Activated naive CD8-positive, alpha-beta T cell treated with anti-CD3 and anti-CD28 coated beads, Interleukin-2, amount 10 ng/mL, durations not matched to agents 7 days and 5 days (primary cell): ENCODE measurements at places on chromosomes 7 and 10. TPM values are rescaled to one million over a fixed set of nuclear protein-coding genes. Genes with fewer than 3 reads are reported as not detected.

The MEOX2 gene
- not detected for total RNA-seq

The SERPINE1 gene
- 0.44 TPM for total RNA-seq

The OR9A2 gene
- total RNA-seq: not detected

The SMO gene
- total RNA-seq: 0.20 TPM

The GIMAP1 gene
- total RNA-seq: 43.0 TPM

The CYP3A7 gene
- total RNA-seq: not detected

GRCh38 chr10:17768957-17769356 is 17.0 kb downstream of the TMEM236 start:
- no peak for DNase-seq

GRCh38 chr7:116525913-116526861 is 1.4 kb downstream of the CAV1 start:
- peak; percentile 82 for DNase-seq

DNA sequence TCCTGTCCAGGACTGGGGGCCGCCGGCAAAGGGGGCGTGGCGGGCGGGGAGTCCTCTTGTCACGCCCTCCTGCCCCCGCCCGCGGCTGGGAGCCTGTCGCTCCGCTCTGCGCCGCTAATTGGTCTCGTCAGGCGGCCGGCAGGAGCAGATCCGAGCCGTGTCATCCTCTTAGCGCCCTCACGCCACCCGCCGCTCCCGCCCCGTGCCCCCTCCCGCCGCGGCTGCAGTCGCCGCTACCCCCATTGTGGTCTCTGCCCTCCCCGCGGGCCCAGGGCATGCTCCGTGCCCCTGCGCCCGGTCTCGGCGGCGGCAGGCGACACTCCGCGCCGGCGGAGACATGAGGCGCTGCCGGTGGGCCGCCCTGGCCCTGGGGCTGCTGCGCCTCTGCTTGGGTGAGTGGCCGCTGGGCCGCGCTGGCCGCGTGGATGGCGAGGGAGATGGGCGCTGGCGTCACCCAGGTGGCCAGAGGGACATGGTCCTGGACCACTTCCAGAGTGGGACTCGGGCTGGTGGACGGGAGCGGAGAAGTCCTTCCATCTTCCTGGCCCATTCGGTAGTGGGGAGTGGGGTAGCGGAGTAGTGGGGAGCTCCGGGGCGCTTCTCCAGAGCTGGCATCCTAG is at the start of gene CDHR1:
TSS of gene CDHR1 (plus strand) at position 114 of the 620 bp plus-strand sequence. CDS start at position 338, 224 bp downstream.
- DNase-seq: peak; percentile 64

GRCh38 chr10:124739986-124740368 is 4.2 kb downstream of the FAM53B start:
- DNase-seq: no peak

DNA sequence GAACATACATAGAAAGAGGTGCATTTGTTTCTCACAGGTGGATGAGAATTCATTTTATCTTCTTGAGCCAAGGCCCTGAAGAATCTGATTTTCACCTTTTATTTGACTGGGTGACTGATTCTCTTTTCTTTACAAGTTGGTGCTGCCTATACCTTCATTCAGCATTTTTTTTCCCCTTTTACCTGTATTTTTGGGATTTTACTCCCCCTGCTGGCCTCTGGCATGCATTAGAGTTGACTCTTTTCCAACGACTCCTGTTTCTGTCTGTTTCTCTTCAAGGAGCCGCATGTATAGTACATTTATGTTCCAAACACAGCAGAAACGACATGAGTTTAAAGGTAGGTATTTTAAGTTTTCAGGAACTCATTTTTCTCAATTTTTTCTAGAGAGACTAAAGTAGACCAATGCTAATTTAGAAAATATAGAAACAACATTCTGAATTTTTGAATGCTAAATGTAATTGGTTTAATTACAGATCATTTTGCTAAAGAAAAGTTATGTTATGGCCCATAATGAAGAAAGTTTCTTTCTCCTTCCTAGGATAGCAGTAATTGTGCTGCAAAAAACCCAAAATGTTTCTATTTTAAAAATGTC is 149.8 kb upstream of the HDAC9 start:
- no peak for DNase-seq

GRCh38 chr10:9501944-9502343 is 1447.5 kb downstream of the GATA3 start:
- no peak for DNase-seq

DNA sequence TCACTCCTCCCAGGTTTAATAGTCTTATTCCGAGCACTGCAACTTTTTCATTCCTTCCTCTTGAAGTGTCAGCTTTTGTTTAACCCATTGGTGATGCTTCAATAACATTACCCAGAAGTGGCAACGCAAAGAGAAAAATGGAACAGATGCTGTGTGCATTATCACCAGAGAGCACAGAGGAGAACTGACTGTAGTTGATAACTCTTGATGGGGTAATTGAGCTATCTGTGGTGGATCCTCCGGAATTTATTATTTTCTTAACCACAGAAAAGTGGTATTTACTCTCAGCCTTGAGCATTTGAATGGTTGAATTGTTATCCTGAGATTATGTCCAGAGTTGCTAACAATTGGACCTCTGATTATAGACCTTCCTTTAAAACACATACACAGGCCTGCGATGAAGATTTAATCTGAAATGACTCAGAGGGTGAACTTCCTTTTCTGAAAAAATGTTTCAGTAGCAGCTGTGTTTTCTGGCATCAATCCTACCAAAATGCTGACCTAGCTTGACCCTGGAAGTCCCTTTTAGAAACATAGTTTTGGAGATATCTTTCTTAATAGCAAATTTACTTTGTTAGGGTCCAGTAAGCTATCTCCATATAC is 1584.4 kb upstream of the LRRTM3 start:
- no peak for DNase-seq

- DNase-seq: no peak
These were observed 31.5 kb downstream of the CREB3L2 start for GRCh38 chr7:137970253-137970975.

- DNase-seq: no peak
These were observed 1144.1 kb downstream of the GATA3 start for GRCh38 chr10:9198611-9199010.

DNA sequence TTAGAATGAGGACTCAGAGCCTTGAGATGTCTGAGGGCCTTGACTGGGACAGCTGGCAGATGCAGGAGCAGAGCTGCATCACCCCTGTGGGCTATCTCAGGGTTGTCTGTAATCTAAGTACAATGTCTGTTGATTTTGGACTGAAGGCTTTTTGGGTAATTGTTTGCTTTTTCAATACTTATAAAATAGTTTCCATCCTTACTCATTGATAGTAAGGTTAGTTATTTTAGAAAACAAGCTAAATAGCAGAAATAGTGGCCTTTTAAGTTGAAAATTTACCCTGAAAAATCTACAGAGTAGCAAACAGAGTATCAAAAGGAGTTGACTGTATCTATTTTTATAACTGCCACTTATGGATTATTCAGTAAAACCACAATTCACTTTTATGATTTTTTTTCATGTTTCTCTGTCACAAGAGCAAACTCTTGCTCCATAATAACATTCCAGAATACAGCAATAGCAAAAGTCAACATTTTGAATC is 179.7 kb downstream of the CFTR start:
- no peak for DNase-seq

GRCh38 chr10:108187408-108188012 is 1023.0 kb upstream of the SORCS1 start:
- no peak for DNase-seq

DNA sequence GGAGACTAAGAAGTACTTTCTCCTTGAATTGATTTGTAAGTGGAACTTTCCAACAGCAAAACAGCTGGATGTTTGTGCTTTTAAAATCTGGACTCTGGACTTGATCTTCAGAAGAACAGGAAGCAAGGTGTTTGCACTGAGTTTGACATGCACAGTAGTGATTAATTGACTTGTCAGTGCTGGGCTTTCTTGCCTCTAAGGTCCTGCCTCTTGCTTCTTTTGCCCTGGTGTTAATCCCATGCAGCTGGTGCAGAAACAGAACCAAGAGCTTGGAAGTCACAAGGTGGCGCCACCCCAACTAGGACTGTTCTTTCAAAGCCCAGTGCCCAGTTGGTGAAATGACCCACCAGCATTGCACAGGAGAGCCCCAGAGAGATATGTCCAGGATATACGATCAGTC is 66.8 kb upstream of the SEPHS1 start:
- DNase-seq: no peak

DNA sequence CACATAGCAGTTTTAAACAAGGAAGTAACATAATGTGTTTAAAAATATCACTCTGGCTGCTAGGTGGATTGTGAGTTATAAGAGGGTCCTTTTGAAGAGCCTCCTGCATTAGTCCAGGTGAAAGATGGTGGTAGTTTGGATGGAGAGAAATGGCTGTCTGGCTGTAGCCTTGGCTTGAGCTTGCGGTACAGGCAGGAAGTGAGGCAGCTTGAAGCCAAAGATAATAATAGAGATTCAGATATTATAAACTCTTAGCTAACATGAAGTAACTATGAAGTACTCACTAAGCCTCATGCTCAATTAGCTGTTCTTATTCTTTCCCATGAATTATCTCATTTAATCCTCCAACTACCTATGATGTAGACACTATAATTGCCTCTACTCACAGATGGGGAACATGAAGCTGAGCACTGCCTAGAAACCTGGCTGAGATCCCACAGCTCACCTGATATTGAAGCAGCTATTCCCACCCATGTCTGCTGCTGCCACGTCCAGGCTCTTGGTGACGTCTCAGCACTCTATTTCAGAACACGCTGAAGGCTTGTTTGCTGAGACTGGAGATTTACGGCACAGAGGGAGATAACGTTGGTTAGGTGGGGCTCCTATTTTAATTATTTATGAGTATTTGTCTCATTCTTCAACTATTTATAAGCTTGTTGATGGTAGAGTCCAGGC is 10.4 kb downstream of the C10orf120 start:
- no peak for DNase-seq

DNA sequence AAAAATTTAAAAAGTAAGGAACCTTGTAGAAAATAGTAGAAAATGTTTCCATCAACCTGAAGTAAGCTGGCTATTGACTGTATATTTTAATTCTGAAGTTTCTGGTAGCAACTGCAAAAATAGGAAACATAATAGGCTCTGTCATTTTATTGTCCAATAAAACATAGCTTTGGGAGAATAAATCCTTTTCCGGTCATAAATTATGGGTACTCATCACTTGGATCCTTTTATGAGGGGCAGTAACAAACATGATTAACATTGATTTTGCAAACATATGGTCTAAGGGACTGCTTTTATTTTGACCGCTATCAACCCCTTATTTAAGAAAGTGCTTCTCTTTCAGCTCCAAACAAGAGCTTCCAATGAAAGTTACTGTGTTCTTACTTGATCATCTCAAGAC is 495.9 kb upstream of the ANKRD30A start:
- no peak for DNase-seq

GRCh38 chr7:39321909-39322498 is 244.2 kb upstream of the YAE1 start:
- DNase-seq: no peak

DNA sequence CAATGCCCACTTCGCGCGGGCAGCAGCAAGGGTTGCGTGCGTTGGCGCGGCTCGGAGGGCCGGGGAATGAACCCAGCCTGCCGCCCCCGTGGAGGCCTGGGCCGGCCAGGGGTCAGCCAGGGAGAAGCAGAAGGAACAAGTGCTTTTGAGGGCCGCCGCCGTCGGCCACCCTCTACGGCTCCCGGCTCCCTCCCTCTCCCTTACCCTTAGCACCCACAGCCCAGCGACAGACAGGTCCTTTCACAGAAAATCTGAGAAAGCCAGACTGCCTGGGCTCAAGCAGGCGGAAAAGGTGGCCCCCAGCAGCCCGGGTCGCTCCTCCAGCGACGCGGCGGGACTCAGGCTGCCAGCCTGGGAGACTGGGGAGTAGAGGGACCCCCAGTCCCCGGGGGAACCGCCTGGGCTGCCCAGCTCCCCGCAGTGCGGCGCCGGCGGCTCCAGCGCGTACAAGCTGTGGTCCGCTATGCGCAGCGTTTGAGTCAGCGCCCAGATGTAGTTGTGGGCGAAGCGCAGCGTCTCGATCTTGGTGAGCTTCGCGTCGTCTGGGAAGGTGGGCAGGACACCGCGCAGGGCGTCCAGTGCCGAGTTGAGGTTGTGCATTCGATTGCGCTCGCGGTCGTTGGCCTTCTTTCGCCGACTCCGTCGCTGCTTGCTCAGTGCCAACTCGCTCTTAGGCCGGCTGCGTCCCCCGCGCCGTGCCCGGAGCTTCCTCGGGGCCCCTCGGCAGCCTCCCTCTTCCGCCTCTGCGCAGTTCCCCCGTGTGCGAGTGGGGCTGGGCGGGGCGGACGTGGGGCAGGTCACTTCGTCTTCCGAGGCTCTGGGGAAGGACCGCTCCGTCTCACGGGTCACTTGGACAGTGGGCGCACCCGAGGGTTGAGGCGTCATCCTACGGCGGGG is 815 bp downstream of the NEUROG3 start:
- DNase-seq: peak; percentile 57

GRCh38 chr10:102461187-102462054 is 10.1 kb upstream of the C10orf95 start:
- DNase-seq: peak; percentile 94

DNA sequence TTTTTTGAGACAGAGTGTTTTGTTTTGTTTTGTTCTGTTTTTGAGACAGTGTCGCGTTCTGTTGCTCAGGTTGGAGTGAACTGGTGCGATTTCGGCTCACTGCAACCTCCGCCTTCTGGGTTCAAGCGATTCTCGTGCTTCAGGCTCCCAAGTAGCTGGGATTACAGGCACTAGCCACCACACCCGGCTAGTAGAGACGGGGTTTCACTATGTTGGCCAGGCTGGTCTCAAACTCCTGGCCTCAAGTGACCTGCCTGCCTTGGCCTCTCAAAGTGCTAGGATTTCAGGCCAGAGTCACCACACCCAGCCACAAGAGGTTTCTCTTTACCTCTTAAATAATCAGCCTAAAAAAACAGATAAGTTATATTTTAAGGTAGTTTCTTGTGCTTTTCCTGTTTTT is 8.7 kb upstream of the ARHGAP12 start:
- DNase-seq: no peak

DNA sequence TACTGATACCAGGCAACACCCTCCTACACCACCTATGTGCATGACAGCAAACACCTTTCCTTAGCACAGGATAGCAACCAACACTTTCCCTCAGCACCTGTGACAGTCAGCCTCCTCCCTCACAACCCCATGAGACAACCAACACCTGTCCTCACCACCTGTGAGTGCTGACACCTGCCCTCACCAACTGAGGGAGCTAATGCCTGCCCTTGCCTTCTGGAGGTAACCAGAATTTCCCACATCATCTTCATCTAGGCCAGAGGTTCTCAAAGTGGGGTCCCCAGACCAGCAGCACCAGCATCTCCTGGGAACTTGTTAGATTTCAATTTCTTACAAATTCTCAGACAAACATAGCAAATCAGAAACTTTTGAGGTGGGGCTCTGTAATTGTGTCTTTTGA is 112.5 kb downstream of the GRID1 start:
- no peak for DNase-seq

- DNase-seq: no peak
These were observed 75.7 kb downstream of the RNLS start for GRCh38 chr10:88507404-88507803.

DNA sequence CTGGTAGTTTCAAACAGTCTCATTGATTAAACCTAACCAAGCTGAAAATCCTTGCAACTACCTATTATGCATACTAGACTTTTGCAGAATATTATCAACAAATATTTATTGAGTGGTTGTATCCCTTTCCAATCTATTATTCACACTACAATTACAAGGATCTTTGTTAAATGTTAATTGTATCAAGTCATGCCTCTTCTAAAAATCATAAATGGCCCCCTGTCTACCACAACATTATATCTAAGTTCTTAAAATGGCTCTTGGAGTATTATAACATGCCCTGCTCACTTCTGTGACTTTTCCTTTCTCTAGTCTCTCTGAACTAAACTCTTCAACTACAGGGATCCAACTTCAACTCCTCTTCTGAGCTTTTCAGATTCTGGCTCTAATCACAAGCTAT is 219.3 kb downstream of the IMMP2L start:
- no peak for DNase-seq

- no peak for DNase-seq
These were observed 45.2 kb downstream of the EZH2 start for GRCh38 chr7:148838905-148839304.

GRCh38 chr7:116231949-116232348 is 21.6 kb downstream of the TES start:
- DNase-seq: no peak
